ENCODE measurements at places on chromosomes 1 and 21.

DNA sequence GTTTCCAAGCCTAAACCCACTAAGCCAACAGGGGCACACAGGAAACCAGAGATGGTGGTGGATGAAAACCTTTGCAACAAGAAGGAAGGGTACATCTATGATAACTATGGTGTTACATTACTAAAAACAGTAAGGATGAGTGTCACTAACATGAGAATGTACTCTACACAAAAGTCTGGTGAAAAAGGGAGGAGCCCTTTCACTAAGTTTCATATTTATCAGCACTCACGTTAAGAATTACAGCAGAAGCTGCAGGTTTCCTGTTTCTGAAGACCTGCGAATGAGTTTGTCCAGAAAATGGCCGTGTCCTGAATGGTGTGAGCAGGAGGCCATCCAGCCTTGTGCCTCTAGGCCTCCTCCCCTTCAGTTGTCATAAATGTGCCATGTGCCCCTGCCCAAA, 17.8 kb downstream of the ABCG1 start:
- no peak for DNase-seq

GRCh38 chr1:198165927-198166647, 9.3 kb downstream of the NEK7 start:
- no peak for DNase-seq

DNA sequence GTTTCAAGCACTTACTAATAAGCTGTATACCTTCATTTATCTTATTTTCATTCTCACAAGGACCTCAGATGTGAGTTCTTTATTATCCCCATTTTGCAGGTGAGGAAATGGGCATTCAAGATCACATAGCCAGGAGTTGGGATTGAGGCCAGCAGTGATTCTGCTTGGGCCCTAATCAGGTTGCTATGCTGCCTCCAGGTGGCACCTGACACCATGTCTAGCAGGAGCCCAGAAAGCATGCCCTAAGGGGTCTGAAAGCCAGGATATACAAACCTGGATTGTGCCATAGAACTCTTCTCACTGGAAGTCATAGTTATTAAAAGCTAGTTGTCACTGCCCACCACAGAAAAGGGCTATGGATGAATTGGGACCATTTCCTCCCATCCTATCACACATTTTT, 61.1 kb downstream of the FYB2 start:
- no peak for DNase-seq

DNA sequence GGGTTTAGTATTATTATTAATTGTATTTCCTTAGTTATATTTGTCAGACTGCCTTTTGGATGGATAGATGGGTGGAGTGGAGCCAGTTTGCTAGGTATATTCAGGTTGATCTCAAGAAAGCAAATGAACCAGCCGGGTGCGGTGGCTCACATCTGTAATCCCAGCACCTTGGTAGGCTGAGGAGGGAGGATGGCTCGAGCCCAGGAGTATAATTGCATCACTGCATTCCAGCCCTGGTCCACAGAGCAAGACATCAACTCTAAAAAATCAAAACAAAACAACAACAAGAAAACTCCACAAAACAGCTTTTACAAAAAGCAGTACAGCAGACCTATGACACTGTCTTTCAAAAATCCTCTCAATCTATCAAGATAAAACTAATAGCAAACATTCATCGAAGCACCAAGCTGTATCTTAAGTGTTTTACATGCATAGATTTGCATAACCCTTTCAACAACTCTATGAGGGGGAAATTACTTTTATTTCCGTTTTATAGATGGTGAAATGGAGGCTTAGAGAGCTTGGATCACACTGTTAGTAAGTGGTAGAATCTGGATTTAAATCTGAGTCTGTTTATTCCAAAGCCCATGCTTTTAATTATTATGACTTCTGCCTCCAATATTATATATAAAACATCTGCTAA, 25.5 kb downstream of the KMO start:
- no peak for DNase-seq

- DNase-seq = no peak
Measured at GRCh38 chr21:41812679-41813078, 45.8 kb upstream of the RIPK4 start.

GRCh38 chr1:237316352-237316751, 274.4 kb downstream of the RYR2 start:
- no peak for DNase-seq

GRCh38 chr21:44929242-44929798, 8.6 kb upstream of the ITGB2 start:
- DNase-seq = no peak

DNA sequence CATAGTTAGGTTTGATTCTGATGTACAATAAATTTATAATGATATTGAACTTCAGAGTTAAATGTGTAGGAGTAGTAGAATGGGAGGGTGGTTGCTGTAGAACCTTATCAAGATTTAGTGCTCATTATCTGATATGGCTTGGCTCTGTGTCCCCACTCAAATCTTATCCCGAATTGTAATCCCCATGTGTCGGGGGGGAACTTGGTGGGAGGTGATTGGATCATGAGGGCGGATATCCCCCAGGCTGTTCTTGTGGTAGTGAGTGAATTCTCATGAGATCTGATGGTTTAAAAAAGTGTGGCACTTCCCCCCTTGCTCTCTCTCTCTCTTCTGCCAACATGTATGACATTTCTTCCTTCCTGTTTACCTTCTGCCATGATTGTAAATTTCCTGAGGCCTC, 265.5 kb downstream of the GRIK1 start:
- no peak for DNase-seq

DNA sequence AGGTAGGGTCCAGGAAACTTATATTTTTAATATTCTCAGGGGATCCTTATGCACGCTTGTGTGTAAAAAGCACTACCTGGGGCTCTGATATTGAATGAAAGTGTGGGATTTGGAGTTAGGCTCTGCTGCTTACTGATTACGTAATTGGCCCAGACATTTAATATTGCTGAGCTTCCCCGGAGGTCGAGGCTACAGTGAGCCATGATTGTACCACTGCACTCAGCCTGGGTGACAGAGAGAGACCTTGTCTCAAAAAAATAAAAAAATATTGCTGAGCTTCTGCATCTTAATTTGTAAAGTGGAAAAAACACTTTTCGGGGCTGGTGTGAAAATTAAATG, 62.2 kb upstream of the KIF26B start:
- no peak for DNase-seq

DNA sequence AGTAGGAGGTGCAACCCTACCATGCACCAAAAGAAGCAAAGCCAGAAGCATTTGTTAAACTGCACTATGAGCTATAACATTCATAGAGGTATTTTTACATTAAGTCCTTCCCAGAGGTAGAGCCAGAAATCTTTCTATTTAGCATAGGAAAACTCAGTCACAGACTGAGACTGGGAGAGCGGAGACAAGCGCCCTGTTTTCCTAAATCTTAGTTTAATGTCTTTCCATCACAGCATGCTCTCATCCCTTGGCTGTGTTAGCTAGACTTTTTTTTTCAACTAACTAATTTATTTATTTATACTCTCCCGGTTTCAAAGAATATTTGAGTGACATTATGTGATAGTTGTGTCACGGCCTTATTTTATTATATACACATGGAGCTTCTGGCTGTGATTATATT, 304.1 kb downstream of the LMX1A start:
- DNase-seq = no peak

GRCh38 chr1:58978096-58978495, 194.2 kb upstream of the JUN start:
- no peak for DNase-seq

DNA sequence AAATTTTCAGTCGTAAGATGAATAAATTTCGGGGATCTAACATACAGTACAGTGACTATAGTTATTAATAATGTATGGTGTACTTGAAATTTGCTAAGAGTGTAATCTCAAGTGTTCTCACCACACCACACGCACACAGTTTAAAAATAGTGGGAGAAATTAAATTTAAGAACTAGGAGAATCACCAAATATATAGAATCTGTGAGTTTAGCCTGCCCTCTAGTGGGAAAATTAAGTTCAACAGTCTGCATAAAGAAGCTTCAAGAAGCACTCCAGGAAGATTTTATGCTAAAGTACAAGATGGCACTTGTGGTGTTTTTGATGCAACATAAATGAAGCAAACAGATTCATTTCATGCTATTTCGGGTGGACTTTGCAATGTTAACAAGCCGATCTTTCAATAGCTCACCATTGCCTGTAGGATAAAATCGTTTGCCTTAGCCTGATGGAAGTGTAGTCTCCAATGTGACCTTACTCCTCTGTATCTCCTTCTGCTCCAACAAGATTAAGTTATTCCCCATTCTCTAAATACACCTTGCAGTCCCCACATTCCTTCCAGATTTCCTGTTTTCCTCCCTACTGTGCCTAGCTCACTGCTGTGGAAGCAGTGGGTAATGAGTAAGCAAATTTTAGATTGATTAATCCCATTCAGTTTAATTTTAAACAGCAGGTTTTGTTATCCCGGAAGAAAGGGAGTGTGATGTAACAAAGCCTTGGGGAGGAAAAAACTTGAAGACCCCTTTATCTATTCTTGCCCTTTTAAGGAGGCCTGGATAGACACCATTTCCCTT, 8.7 kb upstream of the PIK3C2B start:
- DNase-seq = peak; percentile 63

All from NCI-H446 treated with DMSO at 0.1 percent for 48 hours (cell line).